ENCODE measurements at places on chromosomes 7 and 10.
A peak's percentile ranks its signal among the peaks of the same experiment; 100 is the strongest.

GRCh38 chr10:71812913-71813590 lies 38.0 kb downstream of the PSAP start:
- no peak for DNase-seq

- no peak for DNase-seq
These were observed 80.7 kb upstream of the SEC61G start for GRCh38 chr7:54839575-54840213.

GRCh38 chr10:99569253-99569939 lies 36.7 kb downstream of the NKX2-3 start:
- DNase-seq = no peak

DNA sequence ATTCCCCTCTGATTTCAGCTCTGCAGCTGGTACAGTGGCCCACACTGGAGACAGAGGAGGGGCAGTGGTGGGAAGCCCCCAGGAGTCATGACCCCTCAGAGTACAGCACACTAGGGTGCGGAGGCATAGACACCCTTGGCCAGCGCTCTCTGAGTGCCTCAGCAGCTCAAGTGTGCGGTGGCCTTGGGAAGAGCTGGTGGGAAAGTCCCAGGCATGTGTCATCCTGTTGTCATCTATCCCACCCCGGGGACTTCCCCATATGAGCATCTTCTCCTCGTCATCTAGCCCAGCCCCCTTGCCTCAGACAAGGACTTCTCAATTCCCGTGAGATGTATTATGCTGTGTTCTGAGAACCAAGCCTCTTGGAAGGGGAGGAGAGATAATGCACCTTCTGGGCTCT lies 15.6 kb upstream of the PPIF start:
- peak; percentile 8 for DNase-seq

DNA sequence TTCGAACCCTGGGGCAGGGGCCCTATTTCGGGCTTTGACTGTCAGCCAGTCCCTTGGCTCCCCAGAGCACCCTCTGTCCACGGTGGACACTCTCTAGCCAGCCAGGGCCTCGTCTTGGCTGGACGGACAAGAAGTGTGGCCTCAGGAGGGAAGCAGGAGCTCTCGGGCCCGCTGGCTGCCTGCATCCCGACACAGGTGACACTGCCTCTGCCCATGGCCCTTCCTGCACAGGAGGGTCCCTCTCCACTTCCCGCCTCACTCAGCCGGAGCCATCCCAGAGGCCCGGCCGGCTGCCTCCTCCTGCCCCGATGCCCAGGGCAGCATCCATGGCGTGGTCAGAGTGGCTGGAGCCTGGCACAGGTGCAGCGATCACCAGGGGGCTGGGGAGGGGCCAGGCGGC lies 7.9 kb downstream of the ADGRA1 start:
- DNase-seq = no peak
